ENCODE measurements at places on chromosomes 1 and 21.

DNA sequence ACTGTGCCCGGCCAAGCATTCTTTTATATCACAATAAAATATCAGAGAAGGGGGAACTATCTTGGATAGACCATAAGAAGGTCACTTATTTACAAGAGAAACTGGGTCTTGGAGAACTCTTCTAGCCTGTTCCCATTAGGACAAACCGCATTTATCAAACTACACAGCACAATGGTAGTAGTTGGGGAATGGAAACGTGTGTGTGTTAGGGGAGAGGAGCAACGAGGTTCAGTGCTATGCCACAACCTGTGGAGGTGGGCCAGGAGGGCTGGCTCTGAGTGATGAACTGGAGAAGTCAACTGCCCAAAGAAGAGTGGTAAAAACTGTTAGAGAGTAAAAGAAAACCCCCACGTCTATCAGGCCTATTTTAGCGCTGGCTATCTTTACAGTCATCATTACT is 1.6 kb downstream of the DONSON start:
- no peak for DNase-seq

DNA sequence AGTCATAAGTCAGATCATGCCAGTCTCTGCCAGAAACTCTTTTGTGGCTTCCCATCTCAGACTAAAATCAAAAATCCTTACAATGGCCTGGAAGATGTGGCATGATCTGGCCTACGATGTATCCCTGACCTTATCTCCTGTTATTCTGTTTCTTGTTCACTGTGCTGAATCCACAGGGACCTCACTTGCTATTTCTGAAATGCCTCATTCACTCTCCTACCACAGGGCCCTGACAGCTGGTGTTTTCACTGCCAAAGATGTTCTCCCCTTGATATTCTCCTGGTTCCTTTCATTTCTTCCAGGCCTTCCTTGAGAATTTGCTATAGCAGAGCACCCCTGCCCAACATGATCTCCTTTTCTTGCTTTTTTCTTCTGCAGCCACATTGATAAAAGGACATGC is 1.7 kb downstream of the DNALI1 start:
- no peak for DNase-seq

DNA sequence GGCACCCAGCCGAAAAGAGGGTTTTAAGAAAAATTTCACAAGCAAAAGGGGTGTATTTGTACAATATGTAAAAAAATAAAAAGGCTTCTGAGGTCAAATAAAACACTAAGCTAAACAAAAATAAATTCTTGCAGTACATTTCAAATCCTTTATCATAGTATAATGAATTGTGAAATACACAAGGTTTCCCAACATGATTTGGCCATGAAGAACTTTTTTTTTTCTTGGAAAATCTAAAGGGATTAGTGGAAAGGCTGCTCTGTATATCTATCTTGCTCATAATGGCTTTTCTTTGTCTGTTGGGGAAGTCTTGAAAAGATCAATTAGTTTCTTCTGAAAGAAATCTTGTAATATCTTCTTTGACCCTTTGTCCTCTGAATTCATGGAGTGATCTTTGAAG is 593.4 kb downstream of the PLPP3 start:
- DNase-seq, result no peak

- no peak for DNase-seq
Observed at GRCh38 chr21:43343992-43344886, 82.7 kb downstream of the SIK1 start.

GRCh38 chr21:44618504-44618903 is 6.6 kb downstream of the KRTAP10-8 start:
- DNase-seq, result no peak

GRCh38 chr1:65817891-65818290 is 25.2 kb downstream of the PDE4B start:
- no peak for DNase-seq

GRCh38 chr1:41499591-41499990 is 15.1 kb upstream of the EDN2 start:
- no peak for DNase-seq

DNA sequence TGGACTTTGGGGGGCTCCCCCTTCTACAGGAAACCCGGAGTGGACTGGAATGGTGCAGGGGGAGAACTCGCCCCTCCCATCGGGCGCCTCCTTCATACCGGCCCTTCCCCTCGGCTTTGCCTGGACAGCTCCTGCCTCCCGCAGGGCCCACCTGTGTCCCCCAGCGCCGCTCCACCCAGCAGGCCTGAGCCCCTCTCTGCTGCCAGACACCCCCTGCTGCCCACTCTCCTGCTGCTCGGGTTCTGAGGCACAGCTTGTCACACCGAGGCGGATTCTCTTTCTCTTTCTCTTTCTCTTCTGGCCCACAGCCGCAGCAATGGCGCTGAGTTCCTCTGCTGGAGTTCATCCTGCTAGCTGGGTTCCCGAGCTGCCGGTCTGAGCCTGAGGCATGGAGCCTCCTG is at the start of gene TNFRSF14:
TSS of gene TNFRSF14 (plus strand) at position 95 of the 401 bp plus-strand sequence. CDS start at position 389, 294 bp downstream.
- DNase-seq, result no peak

DNA sequence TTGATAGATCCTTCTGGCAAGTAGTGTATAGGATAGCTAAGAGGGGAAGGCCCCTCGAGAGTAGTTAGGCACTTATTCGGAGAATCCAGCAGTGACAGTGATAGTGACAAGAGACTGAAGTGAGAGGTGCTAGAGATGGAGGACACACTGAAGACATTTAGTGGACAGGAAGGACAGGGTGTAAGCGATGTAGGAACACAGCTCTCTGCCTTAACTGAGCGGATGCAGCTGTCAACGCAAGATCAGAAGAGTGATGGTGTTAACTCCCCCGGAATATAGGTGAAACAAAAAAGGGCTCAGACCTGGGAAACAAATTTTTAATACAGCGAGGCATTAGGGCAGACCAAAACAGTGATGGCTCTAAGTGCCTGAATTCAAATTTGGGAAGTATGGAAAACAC is 15.8 kb downstream of the SOD1 start:
- no peak for DNase-seq

DNA sequence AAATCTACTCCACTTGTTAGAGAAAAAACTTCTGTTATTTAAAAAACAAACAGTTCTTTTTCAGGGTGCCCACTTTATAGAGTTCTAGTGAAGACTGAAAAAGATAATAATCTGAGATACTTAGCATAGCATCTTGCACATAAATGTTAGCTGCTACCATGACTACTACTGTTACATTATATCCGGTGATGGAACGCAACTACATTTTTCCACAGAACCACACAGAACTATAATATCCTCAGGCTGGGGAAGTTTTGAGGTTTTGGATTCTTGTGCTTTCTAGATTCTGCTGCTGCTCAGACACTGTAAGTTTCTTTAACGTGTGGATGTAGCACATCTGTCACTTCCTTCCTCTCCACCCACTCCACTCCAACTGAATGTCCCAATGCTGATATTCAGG is 110.3 kb downstream of the PTPN14 start:
- DNase-seq, result no peak

GRCh38 chr1:3993619-3994375 is 93.7 kb upstream of the C1orf174 start:
- no peak for DNase-seq

DNA sequence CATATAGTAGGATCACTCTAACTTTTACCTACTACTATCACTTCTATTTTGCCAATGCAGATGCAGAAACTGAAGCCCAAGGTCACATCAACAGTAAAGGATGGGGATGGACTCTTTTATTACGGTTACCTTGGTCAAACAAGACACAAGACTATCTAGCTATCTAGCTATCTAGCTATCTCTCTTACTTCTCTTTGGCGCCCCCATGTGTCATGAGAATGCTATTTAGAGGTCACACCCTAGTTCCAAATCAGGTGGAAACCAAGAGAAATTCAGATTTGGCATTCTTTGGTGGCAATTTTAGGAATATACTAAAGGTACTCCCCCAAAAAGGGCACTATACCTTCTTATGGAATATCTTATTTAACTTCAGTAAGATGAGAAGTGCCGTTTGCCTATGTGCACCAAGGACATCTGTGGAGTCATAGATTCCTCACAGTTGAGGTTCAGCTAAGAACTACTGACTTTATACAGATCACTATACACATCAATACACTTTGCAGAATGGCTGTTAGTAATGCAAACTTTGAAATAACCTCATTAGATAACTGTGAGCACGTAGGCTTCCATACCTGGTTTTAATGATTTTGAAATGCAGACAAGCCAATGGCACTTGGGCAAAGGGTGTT is 6.7 kb downstream of the ZNF648 start:
- DNase-seq, result peak; percentile 56

DNA sequence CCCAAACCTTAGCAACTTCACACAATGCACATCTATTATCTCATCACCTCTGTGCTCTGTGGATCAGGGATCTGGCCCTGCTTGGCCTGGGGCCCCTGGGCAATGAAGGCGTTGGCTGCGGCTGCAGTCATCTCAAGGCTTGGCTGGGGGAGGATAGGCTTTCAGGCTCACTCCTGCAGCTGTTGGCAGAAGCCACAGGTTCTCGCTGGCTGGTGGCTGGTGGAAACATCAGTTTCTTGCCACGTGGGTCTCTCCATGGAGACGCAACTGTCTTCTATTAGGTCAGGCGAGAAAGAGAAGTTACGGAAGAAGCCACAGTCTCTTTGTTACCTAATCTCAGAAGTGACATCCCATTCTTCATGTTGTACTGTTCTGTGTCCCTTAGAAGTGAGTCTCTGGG is 3.6 kb upstream of the NPPA start:
- DNase-seq, result no peak

- DNase-seq, result no peak
Observed at GRCh38 chr1:151881479-151881878, 27.8 kb downstream of the THEM4 start.

- no peak for DNase-seq
Observed at GRCh38 chr1:165773324-165773965, 4.8 kb upstream of the TMCO1 start.

- no peak for DNase-seq
Observed at GRCh38 chr21:36250423-36251075, 69.4 kb upstream of the MORC3 start.

DNA sequence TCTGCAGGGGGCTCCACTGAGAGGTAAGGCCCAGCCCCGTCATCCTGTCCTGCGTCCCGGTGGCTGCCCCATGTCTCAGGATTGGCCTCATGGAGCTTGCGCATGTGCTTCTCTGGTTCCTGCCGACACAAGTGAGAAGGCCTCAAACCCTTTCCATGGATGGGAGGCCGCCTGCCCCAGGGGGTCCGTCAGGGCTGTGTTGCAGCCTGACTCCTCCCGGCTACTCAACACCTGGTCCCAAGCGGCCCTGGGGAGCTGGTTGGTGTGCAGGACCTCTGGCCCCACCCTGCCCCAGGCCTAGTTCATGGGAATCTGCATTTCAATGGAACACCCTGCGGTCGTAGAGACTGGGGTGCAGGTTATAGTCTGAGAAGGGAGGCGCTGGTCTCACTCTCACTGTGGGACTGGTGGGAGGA is 21.1 kb upstream of the PDE9A start:
- DNase-seq, result no peak

- DNase-seq, result peak; percentile 66
Observed at GRCh38 chr1:155277902-155278688, 832 bp downstream of the HCN3 start.

DNA sequence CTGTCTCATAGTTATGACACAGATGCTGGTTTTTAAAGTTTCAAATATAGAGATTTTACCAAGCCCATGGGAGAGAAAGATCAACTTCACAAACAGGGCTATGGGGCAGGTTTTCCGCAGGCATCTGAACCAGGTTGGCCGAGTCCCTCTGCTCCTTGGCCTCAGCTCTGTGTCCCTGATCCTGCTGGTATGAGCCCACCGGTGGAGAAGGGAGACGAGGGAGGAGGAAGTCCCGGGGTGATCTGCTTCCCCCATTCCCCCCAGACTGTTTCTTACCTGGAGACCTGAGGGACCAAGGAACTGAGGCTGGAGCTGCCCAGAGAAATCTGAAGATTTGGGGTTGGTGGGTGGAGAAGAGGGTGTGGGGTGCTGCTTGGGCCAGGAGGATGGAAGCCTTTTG is 28.9 kb upstream of the BTG2 start:
- no peak for DNase-seq

GRCh38 chr1:65404941-65405340 is 15.5 kb upstream of the LEPR start:
- DNase-seq, result no peak

DNA sequence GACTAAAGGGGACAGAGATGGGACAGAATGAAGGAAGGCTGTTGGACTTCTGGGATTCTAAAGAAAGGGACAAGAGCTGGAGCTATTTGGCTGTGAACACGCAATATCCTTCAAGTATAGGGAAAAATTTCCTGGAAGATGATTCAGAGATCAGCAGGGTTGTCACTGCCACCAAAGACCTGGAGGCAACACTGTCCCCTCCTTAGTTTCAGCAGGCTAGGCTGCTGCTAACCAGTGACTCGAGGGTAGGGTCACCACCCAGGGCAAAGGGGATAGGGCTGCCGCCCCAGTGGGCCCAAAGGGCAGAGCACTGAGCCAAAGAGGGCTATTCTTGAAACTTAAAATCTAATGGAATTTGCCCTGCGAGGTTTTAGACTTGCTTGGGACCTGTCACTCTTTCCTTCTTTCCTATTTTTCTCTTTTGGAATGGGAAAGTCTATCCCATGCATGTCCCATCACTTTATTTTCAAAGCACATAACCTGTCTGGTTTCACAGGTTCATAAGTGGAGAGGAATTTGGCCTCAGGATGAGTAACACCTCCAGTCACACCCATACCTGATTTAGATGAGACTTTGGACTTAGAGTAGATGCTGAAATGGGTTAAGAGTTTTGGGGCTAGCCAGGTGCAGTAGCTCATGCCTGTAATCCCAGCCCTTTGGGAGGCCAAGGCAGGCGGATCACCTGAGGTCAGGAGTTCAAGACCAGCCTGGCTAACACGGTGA is 11.9 kb downstream of the IFNLR1 start:
- no peak for DNase-seq

- DNase-seq, result peak; percentile 22
Observed at GRCh38 chr1:172893146-172893841, 157.4 kb downstream of the TNFSF18 start.

GRCh38 chr1:152034324-152034653 is 2.5 kb downstream of the S100A11 start:
- DNase-seq, result no peak

GRCh38 chr1:18385239-18385790 is 95.4 kb upstream of the KLHDC7A start:
- peak; percentile 37 for DNase-seq

DNA sequence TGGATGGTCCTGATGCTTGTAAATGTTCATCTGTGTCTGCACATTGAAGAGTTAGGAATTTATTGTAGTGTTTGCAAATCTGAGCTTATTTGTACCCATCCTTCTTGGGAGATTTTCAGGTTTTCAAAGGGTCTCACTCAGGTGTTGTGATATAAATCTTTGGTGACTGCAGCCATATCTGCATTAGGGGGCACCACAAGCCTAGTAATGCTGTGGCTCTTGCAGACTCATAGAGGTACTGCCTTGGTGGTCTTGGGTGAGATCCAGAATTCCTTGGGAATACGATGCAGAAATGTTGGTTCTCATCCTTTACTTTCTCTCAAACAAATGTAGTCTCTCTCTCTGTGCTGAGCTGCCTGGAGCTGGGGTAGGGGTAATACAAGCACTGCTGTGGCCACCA is 405.9 kb downstream of the TTLL7 start:
- DNase-seq, result no peak

DNA sequence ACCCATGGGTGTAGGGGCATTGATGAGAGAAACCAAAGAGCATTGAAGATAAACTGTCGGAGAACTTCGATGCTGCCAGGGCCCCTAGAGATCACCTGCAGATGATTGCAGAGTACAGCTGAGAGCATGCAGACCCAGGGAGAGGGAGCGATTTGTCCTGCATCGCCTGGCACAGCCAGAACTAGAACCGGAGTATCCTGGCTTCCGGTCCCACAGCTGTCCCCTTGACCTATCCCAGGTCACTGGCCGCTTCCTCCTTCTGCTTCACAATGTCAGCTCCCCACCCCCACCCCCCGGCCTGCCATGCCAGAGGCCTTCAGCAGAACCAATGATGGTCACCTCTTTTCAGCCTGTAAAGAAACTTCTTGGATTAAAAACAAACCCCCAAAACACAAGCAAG is 29.2 kb upstream of the SOX13 start:
- no peak for DNase-seq
